Airway epithelial cell (primary cell): ENCODE measurements at places on chromosomes 7 and 10. TPM values are rescaled to one million over a fixed set of nuclear protein-coding genes. Genes with fewer than 3 reads are reported as not detected.

The TNS3 gene
- 14.8 and 17.8 TPM in 2 replicates for total RNA-seq

The PALD1 gene
- total RNA-seq: 0.60 and 0.71 TPM in 2 replicates

The TMEM139 gene
- 3.2 and 8.7 TPM in 2 replicates for total RNA-seq

The SPACDR gene
- 0.14 TPM in 1 of 2 replicates, not detected in the other for total RNA-seq

The AP1S1 gene
- 187 and 227 TPM in 2 replicates for total RNA-seq

The WNT8B gene
- 0.14 TPM in 1 of 2 replicates, not detected in the other for total RNA-seq

The ANXA7 gene
- 72.2 and 95.4 TPM in 2 replicates for total RNA-seq

The OR6B1 gene
- total RNA-seq: not detected in 2 replicates

The TNKS2 gene
- total RNA-seq: 22.8 and 28.9 TPM in 2 replicates

The CUZD1 gene
- total RNA-seq: 0.09 and 0.28 TPM in 2 replicates

The ERV3-1 gene
- total RNA-seq: 7.4 and 10.4 TPM in 2 replicates

The VAX1 gene
- total RNA-seq: not detected in 2 replicates

The RBP3 gene
- total RNA-seq: not detected in 2 replicates

The DDX21 gene
- total RNA-seq: 73.2 and 88.6 TPM in 2 replicates

The STEAP1 gene
- 17.6 and 20.3 TPM in 2 replicates for total RNA-seq

The THSD7A gene
- total RNA-seq: under 0.01 TPM in 1 of 2 replicates, not detected in the other

The MYL10 gene
- total RNA-seq: not detected in 2 replicates

The PON1 gene
- not detected in 2 replicates for total RNA-seq

The CLDN3 gene
- total RNA-seq: 0.28 TPM in 1 of 2 replicates, not detected in the other

The DNAJC30 gene
- total RNA-seq: 2.0 and 6.1 TPM in 2 replicates

The CUTC gene
- total RNA-seq: 18.9 and 32.0 TPM in 2 replicates

The PLEKHS1 gene
- total RNA-seq: not detected in 2 replicates

The TFEC gene
- total RNA-seq: not detected in 2 replicates

The ZNF775 gene
- 3.4 and 5.1 TPM in 2 replicates for total RNA-seq

The HOXA11 gene
- total RNA-seq: not detected in 2 replicates

The COBL gene
- 2.0 and 3.0 TPM in 2 replicates for total RNA-seq

The NRG3 gene
- not detected in 2 replicates for total RNA-seq

The PHKG1 gene
- 0.07 TPM in 1 of 2 replicates, not detected in the other for total RNA-seq

The IGFBP1 gene
- total RNA-seq: not detected in 2 replicates

The NUTM2E gene
- total RNA-seq: not detected in 2 replicates

The SLC13A1 gene
- not detected in 2 replicates for total RNA-seq

The PNLIPRP2 gene
- total RNA-seq: not detected in 2 replicates

The TMEM229A gene
- not detected in 2 replicates for total RNA-seq

The PNLIP gene
- not detected in 2 replicates for total RNA-seq

The LBX1 gene
- total RNA-seq: not detected in 2 replicates

The RNF32 gene
- 1.3 and 2.3 TPM in 2 replicates for total RNA-seq

The TSPAN15 gene
- 12.0 and 18.0 TPM in 2 replicates for total RNA-seq

The INMT gene
- total RNA-seq: 0.28 and 0.42 TPM in 2 replicates

The ACTA2 gene
- 19.7 and 20.5 TPM in 2 replicates for total RNA-seq

The BMPER gene
- 1.3 and 2.0 TPM in 2 replicates for total RNA-seq

The PIK3AP1 gene
- 0.14 and 0.19 TPM in 2 replicates for total RNA-seq

The PRF1 gene
- total RNA-seq: not detected in 2 replicates

The LEP gene
- total RNA-seq: 0.14 and 0.28 TPM in 2 replicates

The LAMB4 gene
- total RNA-seq: 0.07 and 0.09 TPM in 2 replicates

The FZD1 gene
- 7.3 and 9.2 TPM in 2 replicates for total RNA-seq

The UNCX gene
- total RNA-seq: not detected in 2 replicates

The VWA2 gene
- 2.1 and 2.8 TPM in 2 replicates for total RNA-seq
